ENCODE measurements at places on chromosomes 4 and X. TPM values are rescaled to one million over a fixed set of nuclear protein-coding genes. Genes with fewer than 3 reads are reported as not detected.

DNA sequence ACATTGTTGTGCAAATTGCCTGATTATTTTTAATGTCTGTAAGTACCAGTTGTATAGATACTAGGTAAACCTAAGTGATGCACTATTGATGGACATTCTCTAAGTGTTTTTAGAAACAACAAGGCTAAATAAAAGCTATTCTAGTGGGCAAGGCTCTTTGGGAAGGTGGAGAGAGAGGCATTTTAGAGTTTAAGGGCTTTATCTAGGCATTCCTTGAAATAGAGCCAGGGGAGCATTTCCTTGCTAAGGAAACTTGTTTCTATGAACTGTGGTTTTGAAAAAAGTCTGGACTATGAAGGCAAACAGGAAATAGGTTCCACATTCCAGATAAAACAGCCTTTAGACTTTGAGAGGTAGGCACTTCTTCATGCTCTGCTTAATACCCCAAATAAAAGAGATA lies 23.8 kb downstream of the BMX start:
- no peak for DNase-seq

DNA sequence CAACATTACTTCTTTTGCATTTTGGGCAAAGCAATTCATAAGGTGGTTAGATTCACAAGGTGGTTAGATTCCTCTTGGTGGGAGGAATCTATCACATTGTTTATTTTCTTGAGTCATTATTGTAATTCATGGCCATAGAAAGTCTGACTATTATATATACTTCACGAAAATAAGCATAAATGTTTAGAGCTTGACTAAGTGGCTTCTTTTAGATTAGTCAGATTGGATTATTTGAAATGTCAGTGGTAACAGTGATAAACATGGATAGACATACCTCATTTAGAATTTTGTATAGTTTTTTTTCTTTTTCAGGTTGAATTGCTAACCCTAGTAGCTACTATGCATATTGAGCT lies 24.9 kb upstream of the DYNLT3 start:
- no peak for DNase-seq

The FAM13A gene
- 38.4 TPM for total RNA-seq

- DNase-seq, result no peak
Measured at GRCh38 chrX:8139716-8140115, 31.4 kb downstream of the VCX2 start.

GRCh38 chrX:1026263-1027015 lies 186.0 kb downstream of the CRLF2 start:
- DNase-seq, result no peak

- no peak for DNase-seq
Measured at GRCh38 chr4:94804650-94805049, 46.9 kb downstream of the BMPR1B start.

GRCh38 chrX:73765776-73766430 lies 202.9 kb downstream of the CHIC1 start:
- no peak for DNase-seq

The PRSS12 gene
- total RNA-seq, result not detected

The NAP1L5 gene
- total RNA-seq, result 9.0 TPM

GRCh38 chrX:53356186-53356585 lies 66.3 kb downstream of the SMC1A start:
- no peak for DNase-seq

The ATP1B4 gene
- not detected for total RNA-seq

DNA sequence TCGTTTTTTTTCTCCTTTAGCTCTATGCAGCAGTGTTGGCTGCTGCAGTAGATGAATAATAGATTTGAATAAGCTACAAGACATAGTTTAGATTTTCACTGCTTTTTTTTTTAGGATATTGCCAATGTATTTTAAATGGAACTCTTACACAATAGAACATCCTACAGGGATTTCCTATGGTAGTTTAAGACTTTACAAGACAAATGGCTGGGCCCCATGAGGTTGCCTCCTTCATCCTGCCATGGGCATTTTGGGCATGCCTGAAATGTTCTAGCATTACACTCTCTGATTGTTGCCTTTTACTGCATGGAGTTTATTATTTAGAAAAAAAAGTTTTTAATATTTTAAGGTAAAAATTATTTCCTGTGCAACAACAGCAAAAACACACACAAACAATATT lies 74.5 kb downstream of the MID1 start:
- no peak for DNase-seq

DNA sequence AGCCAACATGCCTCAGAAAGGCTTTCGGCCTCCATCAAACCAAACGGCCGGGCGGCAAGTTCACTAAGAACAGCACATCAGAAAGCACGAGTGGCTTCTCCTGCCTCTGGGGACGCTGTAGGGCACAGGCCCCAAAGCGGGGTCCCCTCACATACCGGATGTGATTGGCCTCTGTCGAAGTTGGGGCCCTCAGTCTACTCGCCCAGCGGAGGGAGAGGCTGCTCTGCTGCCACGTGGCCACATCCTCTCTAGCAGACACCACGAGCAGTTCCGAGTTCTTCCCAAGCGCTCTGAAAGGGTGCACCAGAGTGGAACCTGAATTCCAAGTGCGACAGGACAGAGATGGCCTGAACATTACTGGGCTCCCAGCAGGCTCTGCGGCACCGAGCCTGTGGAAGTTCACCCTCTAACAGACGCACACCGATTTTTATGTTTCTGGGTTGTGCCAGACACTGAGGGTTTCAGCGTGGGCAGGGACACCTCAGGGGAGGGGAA lies 21.1 kb downstream of the NOP14 start:
- no peak for DNase-seq

DNA sequence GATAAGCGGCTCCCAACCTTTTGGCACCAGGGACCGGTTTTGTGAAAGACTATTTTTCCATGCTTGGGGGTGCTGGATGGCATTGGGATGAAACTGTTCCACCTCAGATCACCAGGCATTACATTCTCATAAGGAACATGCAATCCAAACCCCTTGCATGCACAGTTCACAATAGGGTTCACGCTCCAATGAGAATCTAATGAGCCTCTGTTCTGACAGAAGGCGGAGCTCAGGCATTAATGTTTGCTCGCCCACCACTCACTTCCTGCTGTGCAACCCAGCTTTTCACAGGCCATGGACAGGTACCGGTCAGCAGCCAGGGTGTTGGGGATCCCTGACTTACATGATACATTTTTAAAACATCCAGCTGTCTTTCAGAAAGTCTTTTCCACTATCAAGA lies 187.3 kb downstream of the SLC39A8 start:
- no peak for DNase-seq

- DNase-seq, result no peak
Measured at GRCh38 chrX:149374751-149375150, 130.4 kb downstream of the IDS start.

The ARHGEF6 gene
- total RNA-seq, result 87.8 TPM

- no peak for DNase-seq
Measured at GRCh38 chr4:83364312-83364711, 29.7 kb upstream of the HPSE start.

The SYP gene
- 1.3 TPM for total RNA-seq

The SULT1B1 gene
- 4.4 TPM for total RNA-seq

The DSPP gene
- not detected for total RNA-seq

DNA sequence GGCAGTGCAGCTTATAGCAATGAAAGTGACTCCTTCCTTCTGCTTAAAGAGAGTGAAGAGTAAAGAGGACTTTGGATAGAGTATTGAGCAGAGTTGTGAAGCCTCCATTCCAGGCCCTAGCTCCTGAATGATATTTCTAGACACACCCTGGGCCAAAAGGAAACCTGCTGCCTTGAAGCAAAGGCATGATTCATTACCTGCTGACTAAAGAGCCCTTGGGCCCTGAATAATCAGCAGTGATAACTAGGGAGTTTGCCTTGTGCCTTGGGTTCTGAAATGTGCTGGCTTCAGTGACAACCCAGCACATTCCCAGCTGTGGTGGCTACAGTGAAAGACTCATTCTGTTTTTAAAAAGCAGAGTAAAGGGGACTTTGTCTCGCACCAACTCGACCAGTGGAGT lies 49.2 kb downstream of the STPG2 start:
- DNase-seq, result no peak

- DNase-seq, result no peak
Measured at GRCh38 chr4:157075811-157076577, at the start of gene GLRB. Gene GLRB (plus strand): TSS chr4:157076150. CDS start chr4:157078025, 1,875 bp downstream.

- DNase-seq, result no peak
Measured at GRCh38 chrX:46325312-46325877, 219.8 kb downstream of the ZNF674 start.

The KLKB1 gene
- 1.2 TPM for total RNA-seq

GRCh38 chrX:9278475-9279233 lies 186.2 kb upstream of the TBL1X start:
- no peak for DNase-seq

- no peak for DNase-seq
Measured at GRCh38 chr4:76306882-76307659, 538 bp downstream of the STBD1 start.

DNA sequence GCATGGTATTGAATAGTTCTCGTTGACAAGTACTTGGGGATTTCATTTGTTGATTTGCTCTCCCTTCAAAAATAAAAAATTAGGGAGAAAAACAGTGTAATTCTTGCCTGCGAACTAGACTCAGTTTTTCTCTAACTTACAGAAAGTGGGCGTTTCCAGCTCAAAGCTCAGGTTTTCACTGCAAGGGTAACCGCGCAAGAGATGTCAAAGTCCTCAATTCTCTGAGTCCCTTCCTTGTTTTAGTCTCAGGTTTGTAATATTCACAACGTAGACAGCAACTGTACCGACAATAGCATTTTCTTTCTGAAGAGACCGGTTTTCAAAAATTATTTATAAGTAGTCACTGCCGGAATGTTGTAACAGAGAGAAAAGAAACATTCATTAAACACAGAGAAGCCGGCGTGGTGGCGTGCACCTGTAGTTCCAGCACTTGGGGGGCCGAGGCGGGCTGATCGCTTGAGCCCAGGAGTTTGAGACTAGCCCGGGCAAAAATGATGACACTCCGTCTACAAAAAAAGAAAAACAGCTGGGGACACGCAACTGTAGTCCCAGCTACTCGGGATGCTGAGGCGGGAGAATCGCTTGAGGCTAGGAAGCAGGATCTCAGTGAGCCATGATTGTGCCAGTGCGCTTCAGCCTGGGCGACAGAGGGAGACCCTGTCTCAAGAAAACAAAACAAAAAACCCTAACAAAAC lies 774 bp downstream of the ZCCHC4 start:
- DNase-seq, result no peak

The IL21 gene
- total RNA-seq, result 0.20 TPM

The DDX53 gene
- total RNA-seq, result not detected

The OPN1MW2 gene
- not detected for total RNA-seq

- DNase-seq, result no peak
Measured at GRCh38 chr4:14333616-14334015, 668.7 kb upstream of the CPEB2 start.

DNA sequence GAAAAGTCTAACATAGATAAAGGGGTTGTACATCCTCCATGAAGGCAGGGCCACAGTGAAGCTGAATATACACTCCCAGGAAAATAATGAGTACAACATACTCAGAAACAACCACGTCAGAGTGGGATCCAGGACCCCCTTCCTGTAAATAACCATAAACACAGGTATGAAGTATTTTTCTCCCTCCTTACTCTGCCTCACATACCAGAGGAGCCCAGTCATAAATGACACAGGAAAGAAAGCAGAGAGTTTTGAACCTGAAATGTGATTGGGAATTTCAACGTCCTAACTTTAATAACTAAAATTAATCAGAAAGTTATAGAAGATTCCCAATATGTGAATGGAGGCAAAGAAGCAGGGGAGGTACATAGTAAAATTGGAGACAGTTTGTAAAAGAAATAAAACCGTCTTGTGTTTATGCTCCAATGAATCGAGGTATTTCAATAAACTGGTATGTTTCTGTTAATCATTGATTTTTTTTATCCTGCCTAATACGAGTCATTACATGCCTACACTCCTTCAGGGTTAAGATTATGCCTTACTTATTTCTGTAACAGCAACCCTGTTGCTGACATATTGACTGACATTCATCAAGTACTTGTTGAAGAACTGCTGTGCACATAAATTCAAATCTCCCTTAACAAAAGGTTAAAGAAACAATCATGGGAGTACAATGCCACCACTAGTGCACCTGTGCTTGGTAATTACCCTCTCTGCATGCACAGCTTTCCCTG lies 431.3 kb downstream of the KCNIP4 start:
- no peak for DNase-seq

DNA sequence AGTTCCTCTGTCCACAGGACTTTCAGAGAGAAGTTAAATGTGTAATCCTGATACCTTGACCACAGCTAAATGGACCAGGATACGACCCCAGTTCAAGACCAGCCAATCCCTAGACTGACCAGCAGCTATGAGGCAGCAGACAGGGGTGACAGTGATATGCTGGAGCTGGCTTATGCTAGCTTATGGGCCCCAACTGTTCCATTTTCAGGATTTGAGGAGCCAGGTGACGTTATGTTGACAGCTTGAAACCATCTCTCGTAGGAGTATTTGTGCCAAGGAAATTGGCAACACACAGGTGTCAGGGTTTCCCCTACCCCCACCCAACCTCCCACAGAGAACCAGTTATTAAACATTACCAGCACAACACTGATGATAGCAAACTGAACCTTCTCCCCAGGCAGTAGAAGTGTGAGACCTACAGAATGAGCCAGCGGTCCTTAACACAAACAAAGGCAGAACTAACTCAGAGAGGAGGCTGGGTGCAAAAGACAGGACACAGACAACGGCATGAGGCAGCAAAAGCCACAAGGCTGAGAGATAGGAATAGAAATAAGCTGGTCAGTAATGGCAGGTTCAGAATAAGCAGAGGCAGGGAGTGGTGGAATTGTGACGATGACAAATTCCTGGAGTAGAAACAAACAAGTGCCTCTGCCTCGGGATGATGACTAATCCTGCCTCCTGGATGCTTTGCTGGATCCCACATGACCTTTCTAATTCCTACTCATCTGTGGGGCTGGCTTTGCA lies 85.6 kb upstream of the CPEB2 start:
- no peak for DNase-seq

DNA sequence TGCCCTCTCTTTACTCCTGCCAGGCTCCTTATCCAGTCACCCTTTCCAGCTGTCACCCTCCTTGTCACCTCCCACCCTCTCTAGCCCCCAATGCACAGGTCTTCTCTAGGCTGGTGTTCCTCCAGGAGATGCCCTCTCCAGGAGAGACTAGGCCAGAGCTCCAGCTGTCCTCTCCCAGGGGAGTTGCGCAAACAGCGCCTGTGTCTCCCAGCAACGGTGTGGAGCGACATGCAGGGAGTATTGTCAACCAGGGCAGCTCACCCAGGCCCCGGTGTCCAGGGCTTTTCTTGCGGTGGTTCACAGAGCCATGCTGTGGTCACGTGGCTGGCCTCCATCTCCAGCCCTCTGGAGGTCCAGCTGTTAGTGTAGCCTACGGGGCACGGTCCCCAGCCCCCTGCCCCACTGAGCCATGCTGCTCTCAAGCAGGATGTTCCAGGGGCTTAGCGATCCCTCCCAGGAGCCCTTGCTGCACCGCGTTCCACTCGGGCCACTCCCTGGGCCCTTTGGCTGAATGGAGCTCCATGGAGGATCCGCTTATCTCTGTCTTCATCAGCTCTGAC lies 34.8 kb downstream of the CCNQ start:
- no peak for DNase-seq

The PPEF2 gene
- total RNA-seq, result not detected

The MXD4 gene
- total RNA-seq, result 121 TPM

The TEX13C gene
- not detected for total RNA-seq

GRCh38 chr4:57291911-57292310 lies 181.7 kb upstream of the IGFBP7 start:
- DNase-seq, result no peak

GRCh38 chr4:140935254-140935653 lies 179.1 kb upstream of the TBC1D9 start:
- no peak for DNase-seq

The PUDP gene
- 14.9 TPM for total RNA-seq

The UGT2B7 gene
- not detected for total RNA-seq
